ENCODE measurements at places on chromosomes 11 and 22. TPM values are rescaled to one million over a fixed set of nuclear protein-coding genes. Genes with fewer than 3 reads are reported as not detected.

The DAGLA gene
- total RNA-seq: 5.5 TPM

The RFPL3 gene
- not detected for total RNA-seq

The C11orf87 gene
- total RNA-seq: not detected

The VSIG10L2 gene
- not detected for total RNA-seq

- DNase-seq: no peak
Measured at GRCh38 chr11:93608364-93608763, 53.1 kb upstream of the CEP295 start.

GRCh38 chr11:92480499-92480898, 255.9 kb downstream of the FAT3 start:
- no peak for DNase-seq

- DNase-seq: no peak
Measured at GRCh38 chr11:30873924-30874610, 287.9 kb upstream of the MPPED2 start.
